Tibial artery (tissue), 4 donors: ENCODE measurements at places on chromosomes 5 and 9.

GRCh38 chr5:90020575-90021538 is 388.7 kb downstream of the CETN3 start:
- no peak for DNase-seq

GRCh38 chr9:126844085-126844484 is 16.4 kb upstream of the ZBTB34 start:
- DNase-seq, result no peak

DNA sequence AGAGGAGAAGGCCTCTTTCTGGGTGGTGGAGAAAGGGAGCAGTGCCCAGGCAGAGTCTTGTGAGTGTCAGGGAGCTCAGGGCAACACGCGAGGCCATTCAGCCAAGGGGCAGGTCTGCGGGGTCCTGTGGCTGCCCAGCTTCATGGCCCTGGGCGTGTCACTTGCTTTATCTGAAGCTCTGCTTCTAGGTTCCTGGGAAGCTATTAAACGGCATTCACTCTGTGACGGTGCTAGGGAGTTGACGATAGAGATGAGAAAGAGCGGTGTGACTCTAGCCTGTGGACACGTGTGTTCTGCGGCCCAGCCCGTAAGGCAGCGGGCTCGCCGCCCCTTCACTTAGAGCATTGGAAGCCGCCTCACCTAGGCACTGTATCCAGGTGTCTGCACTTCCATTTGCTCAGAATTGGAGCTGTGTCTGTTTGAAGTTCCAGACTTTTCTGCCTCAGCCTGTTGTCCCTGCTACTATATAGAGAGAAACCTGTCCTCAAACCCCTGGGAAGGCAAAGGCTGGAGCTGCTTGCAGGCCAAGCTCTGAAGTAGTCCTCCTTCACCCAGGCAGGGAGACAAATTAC is 88.3 kb downstream of the PHF2 start:
- no peak for DNase-seq

- DNase-seq, result no peak
Observed at GRCh38 chr9:127809540-127810377, 7.1 kb downstream of the FPGS start.

DNA sequence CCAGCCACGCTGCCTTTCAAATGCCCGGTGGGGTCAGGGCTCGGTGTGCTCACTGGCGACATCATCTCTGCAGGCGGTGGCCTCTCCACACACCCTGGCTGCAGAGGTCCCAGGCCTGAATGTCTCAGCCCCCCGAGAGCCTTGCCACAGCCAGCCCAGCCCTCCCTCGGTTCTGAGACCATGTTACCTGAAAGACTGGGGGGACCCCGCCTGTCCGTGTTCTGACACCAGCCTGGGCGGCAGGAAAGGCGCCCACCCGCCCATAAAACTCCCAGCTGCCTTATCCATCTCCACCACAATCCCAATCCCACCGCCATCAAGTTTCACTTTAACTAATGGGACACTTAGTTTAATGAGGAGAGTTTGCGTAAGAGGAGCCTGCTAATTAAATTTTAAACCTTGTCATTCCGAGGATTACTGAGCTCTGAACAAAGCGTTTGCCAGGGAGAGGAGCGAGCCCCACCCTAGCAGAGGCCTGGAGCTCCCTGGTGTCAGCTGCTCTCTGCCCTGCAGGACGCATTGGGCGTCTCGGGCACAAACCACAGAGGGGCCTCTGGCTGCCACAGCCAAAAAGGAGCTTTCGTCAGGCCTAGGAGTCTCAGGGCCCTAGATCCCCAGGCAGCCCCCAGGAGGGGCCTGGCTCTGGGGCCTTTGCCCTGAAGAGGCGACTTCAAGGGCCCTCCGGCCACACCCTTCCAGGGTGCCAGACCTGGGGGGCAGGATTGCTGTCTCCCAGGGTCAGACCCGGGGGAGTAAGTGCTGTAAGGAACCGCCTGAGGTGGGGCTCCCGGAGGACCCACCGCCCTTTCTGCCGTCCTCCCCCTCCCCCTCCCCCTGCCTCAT is 15.3 kb downstream of the LHX3 start:
- DNase-seq, result no peak

DNA sequence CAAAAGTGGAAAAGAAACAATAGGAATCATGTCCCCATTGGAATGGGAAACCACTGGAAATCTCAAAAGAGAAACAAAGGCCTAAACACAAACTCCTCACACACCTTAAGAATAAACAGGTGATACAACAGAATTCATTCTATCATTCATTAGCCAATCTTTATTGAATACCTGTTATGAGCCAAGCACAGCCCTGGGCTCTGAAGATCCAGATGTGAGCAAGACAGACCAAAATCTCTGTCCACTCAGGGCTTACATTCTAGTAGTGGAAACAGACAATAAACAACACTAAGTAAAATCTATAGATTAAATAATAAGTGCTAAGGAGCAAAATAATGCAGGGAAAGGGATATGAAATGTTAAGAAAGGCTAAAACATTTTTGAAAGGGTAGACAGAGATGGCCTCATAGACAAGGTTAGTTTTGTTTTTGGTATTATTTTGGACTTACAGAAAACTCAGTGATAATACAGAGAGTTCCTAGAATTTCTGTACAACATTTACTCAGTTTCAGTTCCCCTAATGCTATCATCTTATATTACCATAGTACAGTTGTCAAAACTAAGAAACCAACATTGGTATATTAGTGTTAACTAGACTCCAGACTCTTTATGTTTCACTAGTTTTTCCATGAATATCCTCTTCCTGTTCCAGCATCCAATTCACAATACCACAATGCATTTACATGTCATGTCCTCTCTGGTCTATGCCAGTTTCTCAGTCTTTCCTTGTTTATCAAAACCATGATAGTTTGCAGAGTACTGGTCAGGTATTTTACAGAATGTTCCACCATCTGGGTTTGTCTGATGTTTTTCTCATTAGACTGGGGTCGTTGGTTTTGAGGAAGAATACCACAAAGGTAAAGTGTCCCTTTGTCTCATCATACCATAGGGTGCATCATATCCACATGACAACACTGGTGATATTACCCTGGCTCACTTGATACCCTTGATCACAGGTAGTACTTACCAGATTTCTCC is 103.7 kb downstream of the SIL1 start:
- no peak for DNase-seq

GRCh38 chr5:71471193-71471592 is 15.7 kb downstream of the BDP1 start:
- no peak for DNase-seq

GRCh38 chr9:76737154-76737902 is 26.9 kb upstream of the PCA3 start:
- DNase-seq, result no peak

GRCh38 chr5:82513738-82514137 is 235.6 kb upstream of the RPS23 start:
- no peak for DNase-seq
